ENCODE measurements at places on chromosomes 3 and 15.

DNA sequence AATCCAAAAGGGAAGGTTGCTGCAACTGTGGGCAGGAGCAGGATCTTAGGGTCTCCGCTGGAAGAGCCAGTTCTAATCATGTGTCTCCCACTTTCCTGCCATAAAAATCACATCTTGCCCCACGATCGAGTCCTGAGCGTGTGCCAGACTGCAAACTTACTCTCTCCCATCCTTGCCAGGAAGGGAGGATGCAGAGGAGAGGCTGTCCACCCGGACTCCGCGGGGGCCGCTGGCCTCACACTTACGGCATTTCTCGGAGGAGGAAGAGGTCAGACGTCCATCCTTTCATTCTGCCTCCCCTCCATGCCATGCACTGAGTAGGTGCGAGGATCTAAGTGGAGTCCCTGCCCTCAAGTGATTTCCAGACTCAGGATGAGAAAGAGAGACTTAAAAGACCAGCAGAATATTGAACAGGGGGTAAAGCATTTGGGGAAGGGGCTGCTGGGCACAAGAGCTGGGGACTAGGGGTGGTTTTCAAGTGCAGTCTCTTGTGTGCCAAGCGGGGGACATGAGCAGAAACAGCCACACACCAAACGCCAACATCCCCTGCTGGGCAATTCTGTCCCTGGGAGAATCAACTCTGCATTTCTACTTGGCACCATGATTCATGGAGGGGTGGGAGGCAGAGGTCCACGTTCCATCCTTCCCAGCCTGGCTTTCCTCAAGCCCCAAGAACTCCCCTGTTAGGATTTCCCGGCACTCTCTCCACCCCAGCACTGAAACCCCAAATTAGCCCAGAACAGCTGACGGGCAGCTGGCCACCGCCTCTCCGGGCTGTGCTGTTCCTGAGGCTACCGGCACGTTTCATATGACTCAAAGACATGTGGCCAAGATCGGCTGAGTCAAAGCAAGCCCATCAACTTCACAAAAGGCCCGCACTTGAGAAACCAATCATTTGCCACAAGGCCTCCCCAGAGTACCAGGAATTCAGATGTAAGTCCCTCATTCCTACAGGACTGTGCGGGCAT lies 11.6 kb downstream of the OXTR start:
- no peak for DNase-seq

DNA sequence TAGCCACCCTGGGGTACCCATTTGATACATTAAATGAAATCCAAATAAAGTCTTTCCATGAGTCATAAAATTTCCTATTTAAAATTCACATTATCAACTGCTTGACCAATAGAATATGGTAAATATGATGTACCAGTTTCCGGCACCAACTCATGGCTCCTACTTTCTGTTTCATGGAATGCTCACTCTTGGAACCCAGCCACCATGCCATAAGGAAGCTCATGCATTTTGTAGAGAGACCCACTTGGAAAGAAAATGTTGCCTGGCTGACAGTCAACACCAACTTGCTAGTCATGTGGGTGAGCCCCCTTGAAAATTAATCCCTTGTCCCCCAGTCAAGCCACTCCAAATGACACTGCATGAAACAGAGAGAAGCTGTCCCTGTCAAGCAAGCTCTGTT lies 57.2 kb downstream of the WWTR1 start:
- DNase-seq = no peak

- DNase-seq = no peak
Measured at GRCh38 chr15:77538027-77538451, 94.7 kb downstream of the LINGO1 start.

GRCh38 chr15:99275525-99276128 lies 24.3 kb downstream of the LRRC28 start:
- DNase-seq = no peak

DNA sequence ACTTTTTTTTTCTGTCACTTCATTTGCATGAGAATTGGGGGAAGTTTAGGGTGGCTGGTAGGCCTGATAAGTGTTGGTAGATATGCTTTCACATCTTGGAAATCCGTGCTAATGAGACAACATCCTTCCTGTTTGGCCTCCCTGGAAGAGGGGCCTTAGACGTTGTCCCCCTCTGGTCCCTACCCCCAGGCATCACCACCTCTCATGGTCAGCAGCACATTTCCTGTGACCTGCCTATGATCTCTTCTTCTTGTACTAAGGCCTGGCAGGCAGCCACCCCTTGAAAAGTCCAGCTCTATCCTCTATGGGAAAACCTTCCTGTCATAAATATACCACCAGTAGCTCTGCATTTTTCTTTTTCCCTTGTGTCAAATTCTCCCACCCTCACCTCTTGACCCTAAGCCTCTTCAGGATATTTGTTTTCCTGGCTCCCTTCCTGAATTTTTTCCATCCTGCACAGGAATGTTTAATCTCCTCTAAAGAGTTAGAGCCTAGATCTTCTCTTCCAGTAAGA lies 107.8 kb downstream of the SNRK start:
- DNase-seq = no peak

GRCh38 chr3:126924458-126924857 lies 58.5 kb upstream of the PLXNA1 start:
- no peak for DNase-seq

DNA sequence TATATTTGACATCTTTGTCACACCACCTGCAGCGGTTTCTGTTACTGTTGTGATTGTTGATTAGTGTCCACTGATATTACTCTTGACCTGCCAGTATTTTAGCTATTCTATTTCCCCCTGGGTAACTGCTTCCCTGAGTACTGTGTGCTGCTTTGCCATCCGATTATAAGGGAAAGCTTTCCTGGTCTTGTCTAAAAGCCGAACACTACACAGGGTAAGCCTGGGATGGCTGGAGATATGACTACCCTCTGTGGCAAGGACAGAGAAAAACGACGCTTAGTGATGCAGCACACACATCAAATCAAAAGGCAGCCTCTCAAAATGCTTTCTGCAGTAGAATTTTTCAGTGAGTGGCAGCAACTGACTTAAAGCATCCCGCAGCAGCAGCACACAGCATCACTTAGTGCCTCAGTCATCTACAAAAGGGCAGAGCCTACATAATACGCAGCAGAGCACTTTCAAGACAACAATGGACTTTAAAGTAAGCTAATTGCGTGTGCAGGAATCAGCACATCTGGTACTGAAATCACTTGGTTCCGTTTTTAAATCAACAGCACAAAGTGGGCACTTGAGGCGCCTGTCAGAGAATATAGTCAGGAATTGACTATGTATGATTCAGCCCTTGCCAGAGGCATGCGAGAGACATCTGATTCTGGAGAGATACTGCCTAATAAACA lies 656.3 kb upstream of the TGFBR2 start:
- DNase-seq = no peak

- DNase-seq = no peak
Measured at GRCh38 chr3:17730318-17730967, 12.0 kb downstream of the TBC1D5 start.

DNA sequence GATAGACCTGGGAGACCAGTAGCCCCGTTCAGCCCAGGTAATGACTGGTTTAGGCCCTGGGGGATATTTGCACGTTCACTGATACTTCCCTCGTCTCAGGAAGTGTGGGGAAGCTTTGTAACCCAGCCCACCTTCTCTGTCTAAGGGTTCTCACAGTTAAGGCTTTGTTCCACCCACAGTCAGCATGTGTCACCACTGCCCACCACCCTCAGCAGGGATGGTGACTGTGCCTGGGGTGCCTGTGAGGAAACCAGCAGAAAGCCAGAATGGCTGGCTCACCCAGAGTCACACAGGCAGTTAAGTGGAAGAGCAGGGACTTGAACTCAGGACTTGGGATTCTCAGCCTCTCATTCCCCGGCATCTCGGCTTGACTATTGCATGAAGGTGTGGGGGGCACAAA lies 5.2 kb downstream of the KBTBD13 start:
- no peak for DNase-seq

All from activated CD4-positive, alpha-beta T cell treated with anti-CD3 and anti-CD28 coated beads, Interleukin-2, amount 10 ng/mL, durations not matched to agents 7 days and 5 days (primary cell).